ENCODE measurements at places on chromosomes 3 and 15.
A peak's percentile ranks its signal among the peaks of the same experiment; 100 is the strongest.

DNA sequence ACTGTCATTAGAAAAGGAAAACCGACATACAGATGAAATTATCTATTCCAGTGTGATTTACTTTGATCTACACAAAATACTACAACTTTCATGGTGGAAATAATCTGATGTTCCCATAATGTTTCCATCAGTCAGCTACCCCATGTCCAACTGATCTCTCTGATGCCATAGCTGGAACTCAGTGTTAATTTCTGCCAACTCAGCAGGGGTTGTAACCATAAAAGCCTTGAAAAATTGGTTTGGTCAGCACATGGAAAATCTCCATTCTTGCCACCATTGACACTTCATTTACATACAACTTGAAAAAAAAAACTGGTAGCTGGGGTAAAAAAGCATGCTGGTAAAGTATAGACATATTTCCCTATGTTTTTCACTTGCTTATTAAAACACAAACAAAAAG lies 1463.7 kb downstream of the OTOL1 start:
- no peak for DNase-seq

GRCh38 chr3:152968388-152969024 lies 133.6 kb downstream of the P2RY1 start:
- peak; percentile 6 for DNase-seq

GRCh38 chr15:51758645-51759044 lies 7.2 kb downstream of the TMOD2 start:
- peak; percentile 63 for DNase-seq

GRCh38 chr3:61761694-61762430 lies 200.5 kb downstream of the PTPRG start:
- no peak for DNase-seq

DNA sequence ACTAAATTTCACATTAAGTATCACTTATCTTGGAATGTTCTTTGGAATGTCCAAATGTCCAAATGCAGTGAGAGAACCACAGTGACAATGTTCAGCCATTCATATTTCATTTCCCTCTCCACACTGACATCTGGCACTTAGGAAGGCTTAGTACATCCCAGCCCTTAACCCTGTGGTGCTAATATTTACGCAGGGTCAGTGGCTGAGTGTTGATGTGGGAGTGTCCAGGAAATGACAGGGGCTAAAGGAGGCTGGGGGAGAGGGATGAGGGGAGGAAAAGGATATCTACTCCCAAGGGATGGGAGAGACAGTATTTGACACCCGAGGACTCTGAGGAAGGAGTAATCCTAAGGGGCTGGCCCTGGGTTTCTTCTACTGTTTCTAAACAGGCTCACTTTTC lies 14.1 kb upstream of the CCR4 start:
- DNase-seq: no peak

DNA sequence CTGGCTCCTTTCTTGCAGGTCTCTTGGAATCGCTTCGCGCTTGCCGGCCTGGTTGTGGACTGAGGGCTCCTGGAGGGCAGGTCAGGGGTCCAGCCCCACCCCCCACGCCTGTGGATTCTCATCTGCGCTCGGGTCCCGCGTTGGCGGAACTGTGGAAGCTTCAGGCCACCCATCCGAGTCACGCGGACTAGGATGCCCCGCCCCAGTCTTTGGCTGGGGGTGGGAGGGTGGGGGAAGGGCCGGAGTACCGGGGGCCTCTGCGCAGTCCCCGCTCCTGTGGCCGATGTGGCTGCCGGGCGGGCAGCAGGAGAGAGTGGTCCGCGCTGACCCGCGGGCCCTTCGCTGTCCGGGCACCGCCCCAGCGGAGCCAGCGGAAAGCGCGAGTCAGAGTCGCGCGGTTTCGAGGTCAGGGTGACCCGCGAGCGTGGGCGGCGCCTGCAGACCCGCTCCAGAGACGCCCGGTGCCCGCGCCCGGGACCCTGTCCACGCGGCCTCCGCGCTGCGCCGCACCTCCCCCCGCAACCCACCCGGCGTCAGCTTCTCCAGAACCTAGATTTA lies 114.2 kb downstream of the KLF13 start:
- DNase-seq: no peak

DNA sequence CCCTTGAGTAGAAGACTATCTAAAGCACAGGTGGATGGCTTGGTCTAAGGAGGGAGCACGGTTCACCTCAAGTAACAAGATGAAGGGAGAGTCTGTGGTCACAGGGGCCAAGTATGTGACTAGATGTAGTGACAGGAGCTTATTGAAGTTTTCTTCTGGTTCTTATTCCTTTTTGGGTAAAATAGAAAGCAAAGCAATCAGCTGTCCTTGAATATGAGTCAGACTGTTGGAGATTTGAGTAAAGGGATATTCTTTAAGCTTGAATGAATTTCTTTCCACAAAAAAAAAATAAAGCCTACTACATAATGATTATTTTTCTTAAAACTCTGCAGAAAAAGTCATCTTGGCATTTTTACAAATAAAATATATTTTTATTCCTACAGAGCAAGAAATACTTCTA lies 1.5 kb upstream of the CNTN6 start:
- DNase-seq: no peak

GRCh38 chr15:39114690-39115378 lies 466.0 kb upstream of the THBS1 start:
- DNase-seq: no peak

- DNase-seq: peak; percentile 60
These were observed 452.5 kb downstream of the RAP2B start for GRCh38 chr3:153614563-153614962.

DNA sequence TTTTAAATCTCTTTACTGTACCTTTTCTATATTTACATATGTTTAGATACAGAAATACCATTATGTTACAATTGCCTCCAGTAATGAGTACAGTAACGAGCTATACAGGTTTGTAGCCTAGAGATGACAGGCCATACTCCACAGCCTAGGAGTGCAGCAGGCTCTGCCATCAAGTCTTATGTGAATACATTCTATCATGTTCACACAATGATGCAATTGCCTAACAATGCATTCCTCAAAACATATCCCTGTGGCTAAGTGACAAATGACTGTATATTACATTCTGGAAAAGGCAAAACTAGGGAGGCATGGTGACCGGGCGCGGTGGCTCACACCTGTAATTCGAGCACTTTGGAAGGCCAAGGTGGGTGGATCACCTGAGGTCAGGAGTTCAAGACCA lies 192.4 kb upstream of the IGF1R start:
- DNase-seq: no peak

DNA sequence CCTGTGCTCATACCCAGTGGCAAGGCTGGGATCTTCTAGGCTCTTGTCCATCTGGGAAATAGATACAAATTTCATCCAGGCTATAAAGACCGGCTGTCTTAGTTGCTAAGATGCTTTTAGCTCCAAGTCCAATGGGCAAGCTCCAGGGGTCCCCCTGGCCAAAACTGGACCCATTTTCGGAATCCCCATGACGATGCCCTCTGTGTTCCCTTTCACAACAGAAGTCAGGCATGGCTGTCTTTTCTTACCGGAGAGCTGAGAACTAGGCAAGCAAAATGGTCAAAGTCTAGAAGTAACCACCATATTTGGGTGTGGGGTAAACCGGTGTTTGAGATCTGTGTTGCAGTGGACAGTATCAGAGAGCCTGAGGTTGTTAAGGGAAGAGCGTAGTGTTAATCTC lies 1.0 kb downstream of the GLYCTK start:
- DNase-seq: no peak

DNA sequence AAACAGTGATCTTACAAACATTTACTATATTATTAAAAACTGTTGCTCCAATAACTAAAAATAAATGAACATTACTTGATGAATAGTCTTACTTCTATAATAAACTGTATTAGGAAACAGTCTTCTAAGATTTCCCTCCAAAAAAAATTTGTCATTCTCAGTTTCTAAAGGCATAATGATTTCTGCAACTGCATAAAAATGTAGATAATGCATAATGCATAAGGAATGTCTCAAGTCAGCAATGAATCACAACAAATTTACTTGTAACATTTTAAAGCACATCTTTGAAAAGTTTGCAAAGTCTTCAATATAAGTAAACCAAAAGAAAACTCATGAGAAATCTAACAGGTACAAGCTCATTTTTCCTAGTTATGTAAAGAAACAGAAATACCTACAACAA lies 113.5 kb downstream of the VPS13C start:
- DNase-seq: peak; percentile 2

DNA sequence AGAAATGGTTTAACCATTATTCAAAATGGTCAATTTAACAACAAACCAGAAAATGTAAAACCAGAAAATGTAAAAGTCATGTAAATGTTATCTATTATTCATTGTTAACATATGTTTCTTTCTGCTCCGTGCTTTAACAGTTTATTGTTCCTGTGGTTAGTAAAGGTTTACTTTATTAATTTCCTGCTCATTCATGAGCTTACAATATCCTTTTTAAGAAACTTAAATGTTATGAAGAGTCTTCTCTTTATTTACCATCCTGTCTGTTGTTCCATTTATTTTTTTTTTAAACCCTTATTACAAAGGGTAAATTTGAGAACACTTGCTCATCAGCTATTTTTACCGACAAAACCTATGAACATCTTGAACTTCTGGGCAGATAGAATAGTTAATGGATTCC lies 148.1 kb downstream of the GHSR start:
- no peak for DNase-seq

DNA sequence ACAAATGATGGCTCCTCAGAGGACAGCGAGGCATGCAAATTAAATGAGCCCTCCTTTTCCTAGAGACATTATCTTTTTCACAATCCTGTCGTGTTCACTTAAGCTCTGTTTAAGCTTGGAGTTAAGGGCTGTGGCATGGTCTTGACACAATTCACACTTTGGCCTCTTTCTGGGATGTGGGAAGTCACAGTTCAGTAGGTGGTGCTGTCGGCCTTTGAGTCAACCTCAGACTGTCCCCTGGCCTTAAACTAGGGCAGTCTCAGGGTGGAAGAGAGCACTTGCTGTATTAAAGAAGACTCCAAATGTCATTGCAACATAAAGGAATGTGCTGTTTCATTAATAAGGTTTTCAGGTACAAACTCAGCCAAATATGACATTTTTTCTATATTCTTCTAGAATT lies 351.0 kb downstream of the MCTP2 start:
- no peak for DNase-seq

- no peak for DNase-seq
These were observed 122.3 kb downstream of the RSL24D1 start for GRCh38 chr15:55074431-55074830.

DNA sequence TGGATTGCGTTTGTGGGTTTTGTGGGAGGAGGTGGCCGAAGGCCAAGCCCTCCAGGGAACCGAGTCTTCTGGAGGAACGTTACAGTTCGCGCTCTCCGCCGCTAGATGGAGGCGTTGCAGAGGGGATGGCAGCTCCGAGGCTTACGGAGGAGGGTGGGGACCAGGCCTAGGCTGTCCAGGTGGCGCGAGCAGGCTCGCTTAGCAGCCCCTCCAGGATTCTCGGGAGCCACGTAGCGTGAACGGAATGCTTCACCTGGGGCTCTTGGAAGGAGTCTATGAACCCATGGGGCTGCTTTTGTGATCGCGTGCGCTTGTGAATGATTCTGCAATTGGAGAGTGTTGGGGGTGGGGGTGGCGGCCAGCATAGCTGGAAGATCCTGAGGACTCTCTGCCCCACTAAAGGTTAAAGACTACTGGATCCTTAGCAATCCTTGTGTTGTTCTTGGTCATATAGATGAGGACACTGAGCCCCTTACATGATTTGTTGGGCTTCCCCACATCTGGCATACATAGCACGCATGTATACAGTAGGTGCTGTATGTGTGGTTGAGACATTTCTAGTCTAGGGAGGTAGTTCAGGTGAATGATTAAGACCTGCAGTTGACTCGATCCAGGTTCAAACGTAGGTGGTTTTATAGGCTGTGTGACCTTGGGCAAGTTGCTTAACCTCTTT lies 25.7 kb downstream of the FAM3D start:
- no peak for DNase-seq

- DNase-seq: no peak
These were observed 827 bp downstream of the WNT5A start for GRCh38 chr3:55486101-55486856.

- no peak for DNase-seq
These were observed 30.8 kb downstream of the SIN3A start for GRCh38 chr15:75420698-75421097.

GRCh38 chr3:56130036-56130435 lies 338.2 kb downstream of the ERC2 start:
- no peak for DNase-seq

GRCh38 chr3:144178607-144179006 lies 207.0 kb downstream of the DIPK2A start:
- no peak for DNase-seq

DNA sequence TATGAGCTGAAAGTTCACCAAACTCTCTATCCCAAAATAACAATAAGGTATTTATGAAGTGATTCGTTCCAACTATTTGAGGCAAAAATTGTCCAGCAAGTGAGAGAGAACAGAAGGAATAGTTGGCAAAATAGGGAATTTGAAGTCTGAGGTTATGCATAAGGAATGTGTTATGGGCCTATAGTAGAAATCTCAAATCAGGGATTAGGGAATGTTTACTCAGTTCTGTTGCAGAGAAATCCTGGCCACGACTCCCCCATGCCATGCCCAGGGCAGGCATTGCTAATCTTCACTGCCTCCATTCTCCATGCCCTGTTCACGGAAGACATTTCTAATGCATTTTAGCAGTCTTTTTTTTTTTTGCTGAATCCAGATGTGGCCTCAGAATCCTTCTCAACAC lies 58.6 kb downstream of the FLNB start:
- DNase-seq: no peak

- peak; percentile 38 for DNase-seq
These were observed 18.5 kb upstream of the C3orf62 start for GRCh38 chr3:49295489-49296058.

DNA sequence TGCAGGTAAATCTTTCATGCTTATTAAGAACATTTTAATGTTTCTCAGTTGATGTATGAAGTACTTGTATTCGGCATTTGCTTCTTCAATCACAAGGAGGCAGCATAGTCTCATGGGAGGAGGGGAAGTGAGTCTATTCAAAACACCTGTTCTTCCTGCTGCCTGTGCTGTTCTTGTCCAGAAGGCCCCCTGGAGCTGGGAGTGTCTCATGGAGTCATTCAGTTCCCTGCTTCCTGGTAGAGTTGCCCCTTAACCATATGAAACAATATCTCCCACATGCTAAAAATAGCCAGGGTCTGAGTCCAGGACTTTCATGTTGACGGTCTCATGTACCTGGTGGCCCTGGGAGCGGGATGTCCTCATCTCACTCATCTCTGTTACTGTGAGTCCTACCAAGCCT lies 15.5 kb upstream of the PPP1R2 start:
- DNase-seq: no peak

GRCh38 chr15:41789662-41790061 lies 15.4 kb downstream of the MAPKBP1 start:
- DNase-seq: no peak

GRCh38 chr3:14412831-14413380 lies 10.5 kb downstream of the SLC6A6 start:
- no peak for DNase-seq

DNA sequence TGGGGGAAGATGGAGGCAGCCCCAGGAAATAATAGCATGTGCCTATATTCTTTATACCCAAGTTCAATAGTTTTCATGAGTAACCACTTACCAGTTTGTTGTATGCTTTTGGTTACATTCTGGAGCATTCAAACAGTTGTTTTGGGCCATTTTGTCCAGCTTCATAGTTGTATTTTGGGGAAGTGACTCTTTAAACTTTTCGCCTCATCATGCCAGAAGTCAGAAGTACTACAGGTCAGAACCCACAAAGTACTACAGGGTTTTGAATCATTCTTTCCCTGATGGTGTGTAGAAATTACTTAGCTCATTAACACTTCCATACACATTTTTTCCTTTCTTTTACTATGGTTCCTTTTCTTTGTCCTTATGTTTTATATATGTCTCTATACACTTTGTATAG lies 210.6 kb downstream of the ARPP21 start:
- no peak for DNase-seq

All from GM04504 (cell line).